C1 segment of cervical spinal cord (tissue), 14 donors: ENCODE measurements at places on chromosomes 12 and 14.

GRCh38 chr12:98901189-98901588 lies 256.1 kb downstream of the APAF1 start:
- no peak for DNase-seq

DNA sequence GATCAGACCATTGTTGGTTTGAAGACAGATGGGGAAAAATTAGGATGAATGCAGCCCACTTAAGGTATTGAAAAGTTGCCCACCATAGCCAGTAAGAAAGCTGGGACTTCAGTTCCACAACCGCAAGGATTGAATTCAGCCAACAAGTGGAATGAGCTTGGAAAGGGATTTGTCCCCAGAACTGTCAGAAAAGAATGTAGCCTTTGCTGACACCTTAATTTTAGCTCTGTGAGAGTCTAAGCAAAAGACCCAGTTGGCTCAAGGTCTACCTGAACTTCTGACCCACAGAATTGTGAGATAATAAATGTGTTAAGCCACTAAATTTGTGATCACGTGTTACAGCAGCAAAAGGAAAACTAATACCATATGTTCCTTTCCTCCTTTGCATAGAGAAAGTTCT lies 29.4 kb downstream of the PPFIA2 start:
- no peak for DNase-seq

DNA sequence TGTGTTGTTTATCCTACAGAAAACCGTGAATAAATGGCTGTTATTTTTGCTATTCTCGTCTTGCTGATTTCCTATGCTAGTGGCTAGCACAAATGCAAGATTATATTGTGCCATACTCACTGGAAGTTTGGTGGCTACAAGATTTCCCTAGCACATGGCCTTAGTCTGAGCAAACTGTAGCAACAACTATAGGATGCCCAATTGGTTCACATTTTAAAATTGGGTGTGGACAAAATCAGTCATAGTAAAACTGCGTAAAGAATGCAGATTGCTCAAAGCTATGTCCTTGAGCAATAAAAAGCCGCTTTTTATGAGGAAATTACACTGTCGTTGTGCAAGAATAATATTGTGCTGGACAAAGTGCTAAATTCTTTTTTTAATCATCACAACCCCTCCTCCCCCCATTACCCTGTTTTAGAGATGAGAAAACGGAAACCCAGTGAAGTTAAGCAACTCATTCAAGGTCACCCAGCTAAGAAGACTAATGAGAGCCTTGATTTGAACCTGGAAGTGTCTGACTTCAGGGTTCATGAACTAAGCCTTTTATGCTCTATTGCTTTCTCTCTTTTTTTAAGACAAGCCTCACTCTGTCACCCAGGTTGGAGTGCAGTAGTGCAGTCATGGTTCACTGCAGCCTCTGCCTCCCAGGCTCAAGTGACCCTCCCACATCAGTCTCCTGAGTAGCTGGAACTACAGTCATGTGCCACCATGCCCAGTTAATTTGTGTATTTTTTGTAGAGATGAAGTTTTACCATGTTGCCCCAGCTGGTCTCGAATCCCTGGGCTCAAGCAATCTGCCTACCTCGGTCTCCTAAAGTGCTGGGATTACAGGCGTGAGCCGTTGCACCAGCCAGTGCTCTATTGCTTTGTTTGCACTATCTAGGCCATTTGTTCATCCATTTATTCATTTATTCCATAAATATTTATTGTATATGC lies 73.6 kb downstream of the SRGAP1 start:
- DNase-seq = no peak

DNA sequence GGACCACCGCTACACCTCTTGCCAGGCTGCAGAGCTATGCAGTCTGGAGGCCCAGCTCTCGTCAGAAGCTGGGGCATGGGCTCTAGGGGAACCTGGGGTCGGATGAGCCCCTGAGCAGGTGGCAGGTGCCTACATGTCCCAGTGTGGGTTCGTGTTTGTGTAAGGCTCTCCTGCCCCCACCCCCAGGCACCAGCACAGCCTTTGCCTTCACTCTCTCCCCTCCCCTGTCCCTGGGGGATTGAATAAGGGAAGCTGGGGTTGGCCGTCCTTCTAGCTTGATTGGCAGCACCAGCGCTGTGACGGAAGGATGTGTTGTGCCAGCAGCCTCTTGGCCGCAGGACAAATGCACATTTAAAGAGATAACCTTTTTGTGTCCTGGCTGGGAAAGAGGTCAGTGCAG lies 34.8 kb upstream of the TSPAN9 start:
- no peak for DNase-seq

DNA sequence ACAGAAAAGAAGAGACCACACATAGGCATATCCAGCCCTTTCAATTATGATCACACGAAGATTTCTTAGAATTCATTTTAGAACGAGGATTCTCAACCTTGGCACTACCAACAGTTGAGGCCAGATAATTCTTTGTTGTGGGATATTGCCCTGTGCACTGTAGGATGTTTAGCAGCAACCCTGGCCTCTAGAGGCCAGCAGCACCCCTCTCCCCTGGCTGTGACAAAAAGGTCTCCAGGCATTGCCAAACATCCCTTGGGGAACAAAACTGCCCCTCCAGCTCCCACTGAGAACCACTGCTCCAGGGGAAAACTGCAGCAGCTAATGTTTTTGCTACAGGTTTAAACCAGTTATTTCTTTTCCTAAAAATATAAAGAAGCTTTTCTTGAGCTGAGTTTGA lies 7.1 kb downstream of the NT5DC3 start:
- no peak for DNase-seq

- DNase-seq = no peak
These were observed 28.4 kb upstream of the TDRD9 start for GRCh38 chr14:103899833-103900232.

- no peak for DNase-seq
These were observed 154.9 kb upstream of the PELI2 start for GRCh38 chr14:55963295-55963694.

- no peak for DNase-seq
These were observed 34.4 kb downstream of the SH2B3 start for GRCh38 chr12:111440152-111440551.

- DNase-seq = no peak
These were observed 3.7 kb downstream of the ZFP36L1 start for GRCh38 chr14:68788996-68789820.

DNA sequence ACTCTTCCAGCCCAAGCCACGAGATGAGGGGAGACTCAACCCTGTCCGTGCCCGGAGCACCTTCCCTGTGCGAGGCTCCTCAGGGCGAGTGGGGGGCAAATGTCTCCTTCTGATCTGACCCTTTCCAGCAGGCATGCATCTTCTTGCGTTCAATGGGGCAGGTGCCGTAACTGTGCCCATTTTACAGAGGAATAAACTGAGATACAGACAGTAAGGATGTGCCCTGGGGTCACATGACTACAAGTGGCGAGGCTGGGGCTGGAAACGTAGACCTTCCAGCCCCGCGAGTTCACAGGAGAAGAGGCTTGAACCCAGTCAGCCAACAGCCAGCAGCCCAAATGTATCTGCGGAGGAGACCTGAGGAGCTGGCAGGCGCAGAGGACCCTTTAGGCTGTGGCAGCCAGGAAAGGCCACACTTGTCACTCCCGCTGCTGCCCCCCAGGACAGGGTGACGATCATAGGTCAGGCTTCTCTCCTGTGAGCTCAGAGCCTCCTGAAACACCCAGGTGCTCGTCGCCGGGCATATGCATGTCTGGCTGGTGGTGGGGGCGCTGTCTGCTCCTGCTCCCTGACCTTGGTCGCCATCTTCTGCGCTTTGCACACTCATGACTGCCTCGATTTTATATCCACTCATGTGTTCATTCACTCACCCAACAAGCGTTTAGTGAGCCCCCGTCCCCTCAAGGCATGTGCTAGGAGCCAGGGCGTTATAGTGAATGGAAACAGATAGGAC lies 41.7 kb downstream of the CCDC88C start:
- DNase-seq = no peak

DNA sequence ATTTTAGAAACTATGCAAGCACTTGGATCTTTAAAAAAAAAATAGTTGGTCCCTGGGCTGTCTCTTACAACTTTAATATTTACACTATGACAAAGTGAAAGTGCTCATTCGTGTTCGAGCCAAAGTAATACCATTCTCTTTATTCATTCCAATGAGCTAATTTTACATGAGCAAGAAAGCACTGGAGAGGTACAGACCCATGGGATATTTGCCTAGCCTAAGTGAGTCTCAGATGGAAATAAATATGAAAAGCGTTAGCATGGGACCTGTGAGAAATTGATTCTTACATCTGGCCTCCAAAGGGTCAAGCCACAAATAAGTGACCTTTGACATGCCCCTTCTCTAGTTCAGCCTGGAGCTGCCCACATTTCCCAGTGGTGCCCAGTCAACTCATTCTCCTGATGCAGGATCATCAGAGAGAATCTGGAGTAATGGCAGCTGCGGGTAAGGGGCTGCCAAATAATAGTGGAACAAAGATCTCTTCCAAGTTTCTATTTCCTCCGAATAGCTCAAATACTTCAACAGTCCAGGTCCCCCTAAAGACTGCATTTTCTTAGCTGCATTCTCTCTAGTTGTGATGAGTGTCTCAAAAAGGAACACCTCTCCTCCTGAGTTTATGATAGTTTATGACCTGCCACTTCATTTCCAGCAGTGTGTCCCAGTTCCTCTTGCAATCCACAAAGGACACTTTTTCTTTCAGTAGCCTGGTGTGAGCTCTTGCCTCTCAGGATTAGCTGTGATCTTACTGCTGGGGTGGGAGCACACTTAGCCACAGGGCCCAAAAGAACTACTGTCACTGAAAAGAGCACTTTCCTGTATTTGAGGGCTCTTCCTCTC lies 208.2 kb downstream of the DAD1 start:
- no peak for DNase-seq
